ENCODE measurements at places on chromosomes 2 and 18.

DNA sequence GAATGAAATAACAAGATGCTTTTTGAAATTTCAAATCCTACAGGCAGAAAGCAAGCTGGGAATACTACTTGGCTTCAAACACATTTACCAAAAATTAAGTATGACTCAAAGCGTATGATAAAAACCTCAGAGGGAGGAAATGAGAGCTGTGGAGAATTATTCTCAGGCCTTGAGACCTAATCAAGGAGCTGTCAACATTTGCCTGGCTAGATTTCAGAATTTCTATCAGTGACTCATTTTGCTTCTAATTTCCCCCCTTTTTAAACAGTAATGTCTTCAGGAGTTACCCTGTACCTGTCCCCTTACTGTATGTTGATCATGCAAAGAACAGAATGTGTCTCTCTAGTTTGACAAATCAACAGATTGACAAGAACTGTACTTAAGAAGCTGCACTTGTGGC, 1324.5 kb upstream of the DDX18 start:
- DNase-seq, result peak; percentile 22

- DNase-seq, result no peak
These were observed 69.7 kb downstream of the COBLL1 start for GRCh38 chr2:164771897-164772296.

DNA sequence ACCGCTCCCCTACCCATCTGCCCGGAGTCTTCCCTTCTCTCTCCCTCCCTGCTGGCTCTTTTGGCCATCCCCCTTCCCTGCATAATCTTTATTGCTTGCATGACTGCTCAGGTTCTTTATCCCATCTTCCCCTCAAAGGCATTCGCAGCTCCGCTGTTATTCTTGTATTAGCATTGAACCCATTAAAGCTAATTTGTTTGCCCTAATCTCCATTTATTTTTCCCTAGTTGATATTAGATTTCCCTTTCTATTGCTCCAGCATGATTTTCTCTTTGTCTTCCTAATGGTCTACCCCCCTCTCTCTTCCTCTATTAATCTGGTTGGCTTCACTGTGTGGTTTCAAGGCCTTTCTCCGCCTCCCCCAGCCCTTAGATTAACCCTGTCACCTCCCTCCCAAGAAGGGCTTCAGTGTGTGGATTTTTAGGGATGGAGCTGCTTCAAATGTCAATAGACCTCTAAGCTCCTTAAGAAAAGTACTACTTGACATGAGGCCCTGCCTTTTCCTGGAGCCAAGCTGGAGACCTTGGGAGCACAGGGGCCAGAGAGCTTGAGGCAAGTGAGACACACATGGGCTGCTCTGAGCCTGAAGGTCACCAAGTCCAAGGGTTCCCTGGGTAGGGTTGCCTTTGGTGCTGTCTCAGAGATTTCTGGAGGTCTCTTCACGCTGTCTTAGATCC, 20.1 kb downstream of the PAX8 start:
- no peak for DNase-seq

DNA sequence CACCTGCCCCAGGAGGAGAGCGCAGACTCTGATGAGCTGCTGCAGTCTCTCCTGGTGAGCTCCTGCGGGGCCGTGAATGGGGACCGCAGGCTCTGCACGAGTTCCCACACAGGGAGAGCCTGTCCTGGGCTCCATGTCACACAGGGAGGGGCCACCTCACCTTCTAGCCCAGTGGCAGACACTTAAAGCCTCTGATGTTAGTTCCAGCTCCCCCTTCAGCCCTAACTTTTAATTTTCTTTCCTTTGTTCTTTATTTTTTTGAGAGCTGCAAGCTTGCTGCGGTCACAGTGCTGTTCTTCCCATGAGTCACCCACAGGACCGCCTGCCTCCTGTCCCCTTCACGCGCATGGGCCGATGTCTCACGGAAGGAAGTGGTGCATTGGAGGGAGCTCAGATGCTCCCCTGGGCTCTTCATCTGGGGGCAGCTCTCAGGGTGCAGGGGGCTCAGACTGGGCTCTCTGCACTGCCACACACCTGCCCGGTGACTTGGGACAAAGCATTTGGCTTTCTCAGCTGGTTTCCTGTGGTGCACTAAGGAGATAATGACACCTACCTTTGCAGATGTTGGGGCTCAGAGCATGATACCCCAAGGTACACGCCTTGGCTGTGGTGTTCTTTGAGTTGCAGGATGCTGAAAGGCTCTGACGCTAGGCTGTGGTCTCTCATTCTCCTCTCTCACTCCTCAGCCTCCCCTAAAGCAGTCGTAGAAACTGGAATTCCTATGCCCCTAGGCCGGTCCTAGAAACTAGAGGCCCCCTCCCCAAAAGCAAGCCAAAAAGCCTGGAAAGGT, 37.2 kb upstream of the PXDN start:
- DNase-seq, result peak; percentile 36

DNA sequence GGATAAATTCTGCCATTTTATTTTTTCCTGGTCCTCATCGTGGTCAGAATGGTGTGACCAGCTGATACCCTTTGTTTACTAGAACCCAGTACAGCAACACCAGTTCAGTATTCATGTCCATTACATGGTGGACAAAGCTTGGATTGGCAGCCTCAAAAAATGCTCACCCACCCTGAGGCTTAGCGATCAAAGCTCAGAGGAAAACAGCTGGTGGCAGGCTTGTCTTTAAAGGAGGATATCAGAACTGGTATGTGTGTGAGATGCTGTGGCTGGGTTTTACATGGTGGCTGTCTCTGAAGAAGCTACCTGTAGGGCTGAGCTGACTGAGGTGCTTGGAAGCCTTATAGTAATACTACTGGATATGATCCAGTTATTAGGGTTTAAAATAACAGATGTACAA, 471.1 kb upstream of the MEX3C start:
- no peak for DNase-seq

GRCh38 chr18:57748770-57749603, 54.1 kb downstream of the ATP8B1 start:
- DNase-seq, result peak; percentile 59

- no peak for DNase-seq
These were observed 155.7 kb downstream of the RDH14 start for GRCh38 chr2:18404708-18405107.

- DNase-seq, result no peak
These were observed 76.5 kb upstream of the STK17B start for GRCh38 chr2:196247976-196248280.

DNA sequence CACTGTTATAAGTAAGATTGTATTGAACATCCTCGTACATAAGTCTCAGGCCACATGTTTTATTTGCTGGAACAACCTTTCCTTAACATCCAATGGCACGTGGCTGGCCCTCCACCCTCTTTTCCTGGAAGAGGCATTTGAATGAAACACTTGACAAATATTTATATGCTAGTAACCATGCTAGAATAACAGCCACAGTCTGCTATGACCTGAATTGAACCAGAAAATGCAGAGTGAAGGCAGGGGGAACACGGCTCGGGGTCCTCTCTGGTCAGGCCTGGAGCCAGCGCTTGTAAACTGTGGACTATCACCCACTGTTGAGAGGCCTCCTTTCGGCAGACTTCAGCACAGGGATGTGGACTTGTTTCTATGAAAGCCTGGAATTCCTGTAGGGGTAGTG, 198.2 kb upstream of the COPS8 start:
- DNase-seq, result peak; percentile 67

GRCh38 chr2:185181901-185182300, 556.7 kb upstream of the FSIP2 start:
- no peak for DNase-seq

- DNase-seq, result peak; percentile 93
These were observed 1.3 kb downstream of the COLEC12 start for GRCh38 chr18:498931-499775.

- DNase-seq, result no peak
These were observed 595 bp upstream of the HDHD2 start for GRCh38 chr18:47150824-47151366.

- DNase-seq, result no peak
These were observed 64.6 kb downstream of the NCKAP1 start for GRCh38 chr2:182973441-182974352.

- DNase-seq, result no peak
These were observed 91.5 kb upstream of the CDH7 start for GRCh38 chr18:65659312-65659711.

DNA sequence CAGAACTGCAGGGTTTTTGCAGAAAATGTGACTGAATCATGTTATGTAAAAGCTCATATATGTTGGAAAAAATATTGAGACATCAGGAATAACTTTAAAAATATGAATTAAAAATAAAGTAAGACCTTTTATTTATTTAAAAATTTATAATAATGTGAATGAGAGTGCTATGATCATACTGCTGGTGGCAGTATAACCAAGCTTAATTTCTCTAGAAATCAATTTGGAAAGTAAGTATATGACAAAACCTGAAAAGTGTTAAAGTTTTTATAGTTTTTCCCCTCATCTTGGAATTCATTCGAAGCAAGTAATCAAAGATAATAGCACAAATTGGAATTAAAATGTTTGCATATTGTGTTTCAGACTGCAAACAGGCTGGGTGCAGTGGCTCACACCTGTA, 7.5 kb downstream of the SLC39A10 start:
- no peak for DNase-seq

- no peak for DNase-seq
These were observed 12.3 kb upstream of the MEP1B start for GRCh38 chr18:32177530-32177929.

- DNase-seq, result no peak
These were observed 61.8 kb upstream of the EFEMP1 start for GRCh38 chr2:55985406-55985805.

DNA sequence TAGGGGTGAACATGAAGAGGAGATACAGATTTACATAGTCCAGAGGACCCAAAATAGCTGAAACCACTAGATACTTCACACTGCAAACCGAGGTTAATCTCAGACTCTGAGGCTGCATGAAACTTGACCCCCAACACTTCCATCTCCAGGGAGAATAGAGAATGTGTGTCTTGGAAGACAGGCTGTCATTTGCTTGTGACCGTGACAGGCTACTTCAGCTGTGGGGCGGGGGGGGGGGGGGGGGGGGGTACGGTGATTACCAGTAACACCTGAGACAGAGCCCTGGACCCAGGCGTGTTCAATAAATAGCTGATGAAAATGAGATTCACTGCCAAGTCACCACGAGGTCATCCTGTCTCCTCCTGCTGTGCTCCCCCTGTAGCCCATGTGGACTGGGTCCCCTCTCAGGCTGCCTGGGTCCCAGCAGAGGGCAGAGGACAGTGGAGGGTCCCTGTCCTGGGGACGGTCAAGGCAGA, 5.7 kb upstream of the KLHL29 start:
- DNase-seq, result no peak

DNA sequence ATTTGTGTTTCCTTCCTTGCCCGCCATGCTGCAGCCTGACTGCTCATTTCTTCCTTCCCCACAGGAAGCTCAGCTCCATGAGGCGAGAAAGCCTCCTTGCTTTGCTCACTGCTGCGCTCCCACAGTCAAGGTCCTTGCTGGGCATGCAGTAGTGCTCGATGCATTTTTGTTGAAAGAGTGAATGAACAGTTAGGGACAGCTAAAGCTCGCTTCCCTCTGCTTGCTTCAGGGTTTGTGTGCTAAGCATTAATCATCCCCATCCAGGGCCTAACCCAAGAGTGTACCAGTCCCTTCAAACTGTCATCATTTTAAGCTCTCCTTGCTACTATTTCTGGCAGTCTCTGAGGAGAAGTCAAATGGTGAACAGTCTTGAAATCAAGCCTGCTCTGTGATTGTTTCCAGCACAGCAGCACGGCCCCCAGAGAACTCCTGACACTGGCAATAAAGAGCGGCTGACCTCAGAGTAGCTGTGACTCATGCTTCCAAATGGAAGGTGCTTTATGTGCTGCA, 171.7 kb upstream of the SOX11 start:
- DNase-seq, result peak; percentile 63

- peak; percentile 46 for DNase-seq
These were observed 232.6 kb downstream of the EN1 start for GRCh38 chr2:118614841-118615271.

DNA sequence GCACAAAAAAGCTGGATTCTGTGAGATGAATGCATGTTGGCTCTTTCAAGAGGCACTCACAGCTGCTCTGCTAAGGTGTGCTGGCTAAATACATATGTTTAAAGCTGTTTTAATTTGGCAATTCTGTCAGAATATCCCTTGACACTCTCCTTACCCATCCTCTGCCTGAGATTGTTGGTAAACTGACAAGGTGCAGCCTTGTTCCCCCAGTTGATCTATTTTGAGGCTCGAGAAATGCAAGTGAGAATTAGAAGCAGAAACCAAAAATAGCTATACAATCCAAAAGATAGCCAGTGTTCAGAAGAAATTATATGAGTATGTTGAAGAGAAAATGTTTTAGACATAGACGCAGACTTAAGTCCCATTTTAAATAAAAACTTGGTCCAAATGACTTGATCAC, 971.7 kb upstream of the GYPC start:
- DNase-seq, result no peak

DNA sequence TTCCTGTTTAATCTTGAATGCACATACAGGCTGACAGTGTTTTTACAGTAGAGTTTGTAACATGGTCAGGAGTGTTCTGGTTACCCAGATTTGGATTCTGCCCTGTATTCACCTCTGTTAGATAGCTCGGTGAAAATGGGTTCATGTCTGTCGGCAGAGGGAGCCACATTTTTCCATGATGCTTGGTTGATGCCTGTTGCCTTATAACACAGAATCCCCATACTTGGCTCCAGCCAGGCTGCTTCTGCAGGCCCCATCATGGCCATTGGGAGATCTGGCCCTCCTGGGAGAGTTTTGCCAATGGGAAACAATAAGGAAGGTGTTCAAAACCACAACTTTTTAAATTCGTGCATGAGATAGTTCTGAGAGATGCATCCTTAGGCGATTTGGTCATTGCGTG, 78.1 kb downstream of the WDSUB1 start:
- DNase-seq, result no peak

GRCh38 chr18:70380915-70381896, 92.4 kb downstream of the SOCS6 start:
- DNase-seq, result peak; percentile 67

DNA sequence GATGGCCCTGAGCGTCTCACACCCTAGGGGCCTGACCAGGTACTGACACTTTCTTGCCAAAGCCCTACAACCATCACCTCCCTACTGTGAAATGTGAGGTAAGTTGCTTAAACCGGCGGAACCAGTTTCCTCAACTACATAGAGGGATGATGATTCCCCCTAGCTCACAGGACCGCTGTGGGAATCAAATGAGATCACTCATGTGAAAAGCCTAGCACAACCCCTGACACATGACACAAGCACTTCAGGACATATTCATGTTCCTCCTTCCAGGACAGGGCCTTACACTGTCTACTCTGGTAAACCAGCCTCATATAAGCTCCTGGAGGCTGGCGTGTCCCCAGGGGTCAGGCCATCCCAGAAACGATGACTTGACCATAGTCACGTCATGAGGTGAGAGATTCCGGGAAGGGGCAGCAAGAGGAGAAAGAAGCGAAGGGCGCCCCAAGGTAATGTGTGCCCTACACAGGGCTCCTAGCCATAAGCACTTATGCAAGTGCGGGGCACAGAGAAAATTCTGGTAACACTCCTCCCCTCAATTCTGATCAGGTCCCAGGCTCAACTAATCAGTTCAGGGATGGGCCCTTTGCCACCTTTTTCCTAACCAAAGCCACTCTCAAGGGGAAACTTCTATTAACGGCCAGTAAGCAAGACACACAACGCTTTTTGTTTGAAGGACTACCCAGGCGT, 49.5 kb downstream of the C2orf42 start:
- peak; percentile 23 for DNase-seq

GRCh38 chr2:873651-874580, 76.7 kb upstream of the SNTG2 start:
- no peak for DNase-seq

- DNase-seq, result no peak
These were observed 167.4 kb downstream of the NCK2 start for GRCh38 chr2:105912081-105912480.

- DNase-seq, result no peak
These were observed 213.4 kb downstream of the DCC start for GRCh38 chr18:52553441-52553840.

Measured in astrocyte (in vitro differentiated cells and primary cell).